Stimulated activated CD8-positive, alpha-beta memory T cell treated with anti-CD3 and anti-CD28 coated beads, Interleukin-2, amount 100 ng/mL, for 1 hour (primary cell): ENCODE measurements at places on chromosomes 2 and 18.

GRCh38 chr2:239121600-239122012 lies 273.7 kb downstream of the TWIST2 start:
- DNase-seq = no peak

- no peak for DNase-seq
These were observed 17.7 kb downstream of the QPCT start for GRCh38 chr2:37361994-37362698.

GRCh38 chr18:23995180-23995579 lies 19.4 kb upstream of the TTC39C start:
- DNase-seq = no peak

- DNase-seq = no peak
These were observed 162.0 kb downstream of the LTBP1 start for GRCh38 chr2:33108483-33109443.

GRCh38 chr2:7419186-7419585 lies 502.0 kb downstream of the RNF144A start:
- DNase-seq = no peak

GRCh38 chr2:130288467-130289403 lies 54.0 kb upstream of the IMP4 start:
- no peak for DNase-seq

- no peak for DNase-seq
These were observed 190.7 kb upstream of the CXCR4 start for GRCh38 chr2:136308611-136309010.

GRCh38 chr2:160306985-160307384 lies 106.9 kb upstream of the ITGB6 start:
- DNase-seq = no peak

DNA sequence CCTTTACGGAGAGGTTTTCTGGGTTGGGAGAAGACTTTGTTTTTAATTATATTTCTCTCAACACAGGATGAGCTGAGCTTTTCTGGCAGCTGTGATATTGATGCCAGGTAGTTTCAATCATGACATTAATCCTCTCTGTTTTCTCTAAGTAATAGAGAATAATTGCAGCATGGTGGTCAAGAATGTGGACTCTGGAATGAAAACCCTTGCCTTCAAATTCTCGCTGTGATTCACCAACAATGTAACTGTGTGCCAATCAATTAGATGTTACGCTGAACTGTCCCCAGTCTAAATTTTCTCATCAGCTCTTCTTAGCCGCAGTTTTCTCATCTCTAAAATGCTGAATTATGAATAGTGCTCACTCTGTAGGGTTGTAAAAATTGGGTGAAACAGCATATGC lies 31.6 kb upstream of the PPM1B start:
- DNase-seq = no peak

DNA sequence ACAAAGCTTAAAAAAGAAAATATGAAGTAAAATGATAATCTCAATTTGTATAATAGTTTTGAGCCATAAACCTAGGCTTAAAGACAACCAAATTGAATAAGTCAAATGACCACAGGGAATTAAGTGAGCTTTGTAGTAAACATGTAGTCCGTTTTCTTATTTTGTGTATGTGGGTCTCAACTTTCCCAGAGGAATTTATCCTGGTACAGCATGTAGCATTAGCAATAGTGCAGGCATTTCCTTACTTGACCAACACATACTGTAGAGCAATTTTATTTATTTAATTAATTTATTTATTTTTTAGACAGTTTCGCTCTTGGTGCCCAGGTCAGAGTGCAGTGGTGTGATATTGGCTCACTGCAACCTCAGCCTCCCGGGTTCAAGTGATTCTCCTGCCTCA lies 37.5 kb upstream of the MTCL1 start:
- no peak for DNase-seq

GRCh38 chr2:190311893-190312634 lies 7.6 kb downstream of the HIBCH start:
- DNase-seq = no peak

DNA sequence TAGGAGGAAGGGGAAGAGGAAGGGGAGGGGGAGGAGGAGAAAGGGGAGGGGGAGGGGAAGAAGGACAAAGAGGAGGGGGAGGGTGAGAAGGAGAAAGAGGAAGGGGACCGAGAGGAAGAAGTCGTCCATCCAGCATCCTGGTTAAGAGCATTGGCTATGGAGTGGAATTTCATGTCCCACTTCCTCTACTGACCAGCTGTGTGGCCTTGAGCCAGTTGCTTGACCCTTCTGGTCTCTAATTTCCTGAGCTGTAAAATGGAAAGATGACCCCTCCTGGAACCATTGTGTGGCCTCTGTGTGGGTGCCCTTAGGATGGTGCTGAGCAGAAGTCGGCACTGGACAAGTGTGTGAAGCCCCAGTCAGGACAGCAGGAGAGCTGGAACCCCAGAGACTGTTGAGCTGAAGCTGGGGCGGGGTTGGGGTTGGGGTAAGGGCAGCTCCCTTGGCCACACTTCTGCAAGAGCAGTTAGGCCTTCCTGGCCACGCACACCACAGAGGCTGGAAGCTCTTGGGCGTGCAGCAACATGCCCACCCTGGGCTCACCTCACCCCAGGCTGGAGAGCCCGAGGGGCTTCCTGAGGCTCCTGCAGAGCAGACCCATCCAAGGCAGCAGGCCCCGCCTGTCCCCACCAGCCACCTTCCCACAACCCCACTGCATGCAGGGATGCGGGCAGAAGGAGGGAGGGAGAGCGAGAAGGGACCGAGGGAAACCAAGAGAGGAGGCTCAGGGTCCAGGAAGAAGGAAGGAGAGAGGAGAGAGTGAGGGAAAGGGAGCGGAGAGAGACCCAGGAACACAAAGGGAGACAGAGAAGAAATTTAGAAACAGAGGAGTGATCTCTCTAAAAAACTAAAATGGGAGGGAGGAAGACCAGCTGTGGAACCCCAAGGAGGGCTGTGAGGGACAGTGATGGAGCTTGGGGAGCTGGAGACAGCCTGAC lies 16.2 kb downstream of the ADRA2B start:
- no peak for DNase-seq

DNA sequence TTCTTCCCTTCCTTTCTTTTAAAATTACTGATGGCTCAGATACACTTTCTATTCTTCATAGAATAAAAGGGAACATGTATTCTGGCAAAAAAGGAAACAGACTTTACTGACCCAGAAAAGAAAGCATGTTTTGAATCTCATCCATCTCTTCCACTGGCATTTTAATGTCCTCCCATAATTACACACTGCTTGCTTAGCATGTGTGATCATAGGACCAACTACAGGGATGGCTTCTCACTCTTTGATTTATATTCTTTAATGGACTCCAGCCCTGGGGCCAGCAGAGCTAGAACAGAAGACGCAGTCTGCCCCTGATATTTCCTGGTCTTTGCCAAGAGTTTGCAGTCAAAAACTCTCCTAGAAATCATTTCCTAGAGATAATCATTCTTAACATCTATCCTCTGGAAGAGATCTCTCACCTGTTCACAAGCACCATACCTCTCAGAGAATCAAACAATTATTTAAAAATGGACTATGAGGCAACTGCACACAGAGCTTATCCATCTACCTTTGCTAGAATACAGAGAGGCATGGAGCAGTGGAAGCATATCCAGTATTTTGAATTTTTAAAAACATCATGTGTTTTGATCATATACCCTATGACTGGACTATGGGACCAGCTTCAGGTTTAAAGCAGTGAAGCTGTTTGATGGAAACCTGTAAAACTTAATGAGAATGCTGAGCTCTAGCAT lies 429.1 kb downstream of the NRXN1 start:
- no peak for DNase-seq

DNA sequence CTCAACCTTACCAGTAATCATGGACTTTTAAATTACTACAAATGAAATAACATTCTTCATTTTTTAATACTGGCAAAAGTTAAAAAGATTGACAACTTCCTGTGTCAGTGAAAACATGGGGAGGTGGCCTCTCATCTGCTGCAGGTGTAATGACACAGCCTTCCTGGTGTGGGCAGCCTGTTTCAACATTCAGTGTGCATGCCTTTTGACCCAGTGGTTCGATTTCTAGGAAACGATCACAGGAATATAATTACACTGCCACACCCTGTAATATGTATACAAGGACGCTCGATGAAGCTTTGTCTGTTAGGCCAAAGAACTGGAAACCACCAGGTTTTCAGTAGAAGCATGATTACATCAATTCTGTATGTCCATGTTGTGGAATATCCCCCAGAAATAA lies 68.7 kb downstream of the MTHFD2 start:
- peak; percentile 20 for DNase-seq

DNA sequence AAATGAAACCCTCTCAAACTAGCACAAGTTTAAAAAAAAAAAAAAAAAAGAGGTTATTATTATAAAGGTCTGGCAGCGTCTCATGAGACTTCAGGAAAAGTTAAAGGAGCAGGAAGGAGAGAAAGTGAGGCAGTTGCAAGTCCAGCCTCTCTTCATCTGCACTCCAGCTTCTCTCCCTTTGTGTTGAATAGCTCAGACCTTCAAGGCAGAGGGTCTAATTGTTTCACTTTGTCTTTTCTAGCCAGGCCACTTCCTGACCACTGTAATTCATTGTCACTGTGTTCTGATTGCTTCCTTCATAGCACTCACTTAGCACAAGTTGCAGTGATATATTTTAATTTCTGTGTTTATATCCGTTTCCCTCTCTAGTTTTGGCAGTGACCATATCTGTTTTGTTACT lies 99.9 kb downstream of the SPATS2L start:
- DNase-seq = no peak

DNA sequence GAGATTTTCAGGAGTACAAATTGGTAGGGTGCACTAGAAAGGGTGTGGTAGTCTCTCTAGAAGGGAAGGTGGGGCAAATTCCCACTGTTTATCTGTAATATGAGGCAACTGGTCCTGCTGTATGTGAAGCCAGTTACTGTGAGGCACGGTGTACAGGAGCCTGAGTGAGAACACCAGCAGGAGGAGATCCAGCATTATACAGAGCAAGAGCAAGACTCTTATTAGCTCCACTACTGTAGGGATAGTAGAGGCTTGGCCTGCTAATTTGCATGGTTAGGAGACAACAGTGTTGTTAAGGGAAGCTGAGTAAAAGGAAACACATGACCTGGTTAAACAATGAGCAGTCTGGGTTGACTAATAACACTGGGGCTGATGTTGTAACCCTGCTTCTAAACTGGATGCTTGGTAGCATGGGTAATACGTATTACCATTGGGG lies 76.3 kb upstream of the WDSUB1 start:
- DNase-seq = no peak

DNA sequence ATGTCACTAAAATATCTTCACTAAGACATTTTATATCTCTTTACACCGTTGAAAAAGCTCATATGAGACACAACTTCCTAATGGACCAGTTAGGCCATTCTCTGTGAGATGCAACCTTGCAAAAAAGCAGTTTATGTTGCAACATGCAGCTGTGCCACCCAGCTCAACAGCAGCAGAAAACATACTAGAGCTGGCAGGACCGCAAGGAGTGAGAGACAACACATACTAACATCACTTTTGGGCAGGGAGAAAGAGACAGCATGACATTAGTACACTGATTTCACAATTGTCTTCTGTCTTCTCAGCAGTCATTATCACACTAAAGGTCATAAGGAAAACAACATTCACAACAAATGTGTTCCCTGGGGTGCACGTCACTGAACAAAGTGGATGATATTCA lies 122.9 kb downstream of the EPB41L3 start:
- no peak for DNase-seq

DNA sequence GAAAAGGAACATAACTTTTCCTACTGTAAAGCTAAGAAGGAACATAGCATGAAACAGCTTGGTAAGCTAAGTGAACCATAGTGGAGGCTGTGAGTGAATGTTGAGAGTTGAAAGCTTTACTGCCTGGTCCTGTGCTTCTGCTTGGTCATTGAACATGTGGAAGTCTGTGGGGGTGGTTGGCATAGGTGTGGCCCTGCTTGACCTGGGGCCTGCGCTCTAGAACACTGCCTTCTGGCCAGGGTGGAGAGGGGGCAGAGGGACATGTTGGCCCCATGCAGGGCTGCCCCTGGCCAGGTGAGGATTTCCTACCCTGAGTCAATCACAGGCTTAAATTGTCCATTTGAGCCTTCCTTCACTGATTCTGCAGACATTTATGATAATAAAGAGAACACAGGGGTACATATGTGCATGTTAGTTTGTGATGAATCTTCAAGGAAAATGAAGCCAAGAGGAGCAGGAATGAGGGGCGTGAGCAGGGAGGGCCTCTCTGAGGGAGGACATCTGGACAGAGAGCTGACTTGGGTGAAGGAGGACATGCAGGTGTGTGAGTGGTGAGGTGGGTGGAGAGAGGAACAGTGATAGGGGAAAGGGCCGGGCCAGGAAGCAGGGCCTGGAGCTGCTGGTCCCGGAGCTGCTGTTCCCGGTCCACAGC lies 16.6 kb downstream of the TRAF3IP1 start:
- no peak for DNase-seq

DNA sequence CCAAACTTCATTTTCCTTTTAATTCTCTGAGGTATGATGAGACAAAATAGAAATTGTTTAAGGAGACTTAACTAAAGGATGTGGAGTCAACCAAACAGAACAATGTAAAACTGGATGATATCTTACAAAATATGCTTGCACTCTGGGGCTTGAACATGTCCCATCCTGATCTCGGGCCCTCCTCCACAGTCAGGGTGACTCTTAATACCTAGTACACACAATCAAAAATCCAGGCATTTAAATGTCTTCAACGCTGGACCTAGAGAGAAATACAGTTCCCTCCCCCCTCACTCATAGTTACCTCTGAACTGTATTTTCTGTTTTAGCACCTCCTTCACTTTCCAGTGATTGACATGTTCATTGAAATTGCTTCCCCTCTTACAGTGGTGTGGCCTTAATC lies 36.9 kb upstream of the SERPINB2 start:
- no peak for DNase-seq

DNA sequence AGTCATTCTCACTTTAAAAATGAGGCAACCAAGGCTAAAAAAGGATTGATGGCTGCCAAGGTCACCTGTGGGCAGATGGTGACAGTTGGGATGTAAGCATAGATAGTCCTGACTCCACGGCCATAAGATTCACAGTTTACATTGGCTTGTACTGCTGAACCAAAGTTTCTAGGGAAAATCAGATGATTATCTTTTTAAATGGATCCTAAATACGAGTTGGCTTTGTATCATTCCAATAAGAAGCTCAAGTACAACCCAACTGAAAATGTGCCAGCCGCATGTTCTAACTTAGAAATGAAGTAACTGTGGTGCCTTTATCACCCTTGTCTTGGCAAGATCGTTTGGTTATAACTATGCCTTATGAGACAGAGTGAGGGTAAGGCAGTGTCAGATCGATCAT lies 27.6 kb downstream of the HK2 start:
- no peak for DNase-seq

DNA sequence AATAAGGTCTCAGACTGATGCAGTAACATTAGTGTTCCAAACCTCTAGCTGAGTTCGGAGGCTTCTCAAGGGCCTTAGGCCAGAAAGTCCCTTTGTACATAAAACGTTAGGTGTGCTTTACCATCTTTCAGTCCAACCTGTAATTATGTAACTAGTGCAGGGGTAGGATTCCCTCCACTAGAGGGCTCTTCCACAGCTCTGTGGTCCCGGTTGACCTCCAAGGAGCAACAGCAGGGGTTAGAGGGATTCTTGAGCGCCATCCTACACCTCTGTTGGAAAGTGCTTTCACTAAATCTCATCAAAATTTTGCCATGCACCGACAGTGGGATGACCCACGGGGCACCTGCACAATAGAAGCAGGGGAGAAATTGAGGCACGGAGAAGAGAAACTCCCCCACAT lies 155.8 kb upstream of the LRP1B start:
- DNase-seq = no peak
